Progenitor cell of endocrine pancreas (in vitro differentiated cells): ENCODE measurements at places on chromosomes 4 and X. TPM values are rescaled to one million over a fixed set of nuclear protein-coding genes. Genes with fewer than 3 reads are reported as not detected.

GRCh38 chr4:10687526-10687925 is 3.0 kb upstream of the CLNK start:
- no peak for DNase-seq

- DNase-seq = no peak
These were observed 153.2 kb upstream of the RPL34 start for GRCh38 chr4:108466936-108467902.

PDZD11 gene
- total RNA-seq = 38.2 and 42.2 TPM in 2 replicates

- no peak for DNase-seq
These were observed 118.5 kb downstream of the GLUD2 start for GRCh38 chrX:121165930-121166359.

GRCh38 chr4:39636531-39637184 is 2.0 kb downstream of the SMIM14 start:
- DNase-seq = no peak

DNA sequence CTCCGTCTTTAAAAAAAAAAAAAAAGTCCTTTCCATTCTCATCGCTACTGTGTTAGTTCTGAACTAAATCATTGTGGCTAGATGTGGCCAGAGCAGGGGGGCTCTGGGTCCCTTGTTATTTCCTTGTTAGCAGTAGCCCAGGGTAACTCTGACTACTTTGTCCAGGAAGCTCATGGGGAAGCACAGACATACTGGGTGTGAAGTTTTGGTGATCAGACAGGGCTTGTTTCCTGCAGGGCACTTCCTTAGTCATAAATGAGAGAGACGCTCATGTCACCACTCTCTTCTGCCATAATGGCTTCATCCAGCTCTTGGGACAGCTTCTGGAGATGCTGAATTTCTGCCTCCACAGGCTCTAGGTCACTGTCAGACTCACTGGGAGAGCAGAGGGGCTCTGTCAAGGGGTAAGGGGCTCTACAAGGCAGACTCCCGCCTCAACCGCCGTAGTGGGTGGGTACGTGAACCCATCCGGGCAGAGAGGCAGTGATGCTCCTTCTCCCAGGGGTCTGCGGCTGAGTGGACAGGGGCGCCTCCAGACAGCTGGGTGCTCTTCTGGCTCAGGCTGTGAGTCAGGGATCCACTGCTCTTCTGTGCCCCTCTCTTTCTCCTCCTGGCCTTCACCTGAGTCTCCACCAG is 12.9 kb downstream of the STIM2 start:
- no peak for DNase-seq

TSPAN7 gene
- 21.1 and 21.8 TPM in 2 replicates for total RNA-seq

P2RY4 gene
- 0.38 TPM in 1 of 2 replicates, not detected in the other for total RNA-seq

SLC9B1 gene
- total RNA-seq = 0.75 and 0.79 TPM in 2 replicates

METTL14 gene
- 56.7 and 56.8 TPM in 2 replicates for total RNA-seq

PRRG3 gene
- total RNA-seq = 5.6 and 5.9 TPM in 2 replicates

ZXDA gene
- total RNA-seq = 0.67 and 0.93 TPM in 2 replicates

IL21 gene
- total RNA-seq = not detected in 2 replicates

DNA sequence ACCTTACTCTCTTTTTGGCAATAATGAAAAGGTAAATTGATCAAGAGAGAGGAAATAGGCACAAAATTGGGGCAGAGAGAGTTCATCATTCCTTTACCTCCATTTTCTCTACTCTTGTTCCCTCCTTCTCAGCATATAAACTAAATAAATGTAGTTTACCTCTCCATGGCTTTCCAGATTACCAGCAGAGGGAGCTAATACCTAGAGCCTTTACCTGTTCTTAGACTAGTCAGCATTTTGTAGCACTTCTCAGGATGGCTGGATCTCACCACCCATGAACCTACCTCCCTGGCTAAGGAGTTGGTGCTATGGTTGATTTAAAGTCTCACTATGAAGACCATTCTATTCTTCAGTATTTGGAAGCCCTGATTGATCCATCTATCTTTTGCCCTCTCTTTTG is 15.7 kb downstream of the OFD1 start:
- no peak for DNase-seq

DNA sequence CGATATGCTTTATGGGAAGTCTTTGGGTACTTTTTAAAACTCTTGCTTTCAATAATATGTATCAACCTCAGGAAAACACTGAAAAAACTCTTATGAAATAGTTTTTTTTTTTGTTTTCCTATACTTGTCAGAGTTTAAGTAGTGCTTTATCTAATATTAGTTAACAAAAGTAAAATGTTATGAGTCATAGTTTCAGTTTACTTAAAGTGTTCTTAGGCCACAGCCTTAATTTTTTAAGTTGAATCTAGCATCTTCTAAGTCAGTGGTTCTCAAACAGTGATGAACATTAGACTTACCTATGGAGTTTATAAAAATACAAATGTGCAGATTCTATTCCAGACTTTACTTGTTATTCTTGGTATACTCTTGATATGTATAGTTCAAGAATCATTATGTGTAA is 26.3 kb upstream of the ADGRL3 start:
- no peak for DNase-seq

CFP gene
- total RNA-seq = 0.69 and 0.93 TPM in 2 replicates

DNA sequence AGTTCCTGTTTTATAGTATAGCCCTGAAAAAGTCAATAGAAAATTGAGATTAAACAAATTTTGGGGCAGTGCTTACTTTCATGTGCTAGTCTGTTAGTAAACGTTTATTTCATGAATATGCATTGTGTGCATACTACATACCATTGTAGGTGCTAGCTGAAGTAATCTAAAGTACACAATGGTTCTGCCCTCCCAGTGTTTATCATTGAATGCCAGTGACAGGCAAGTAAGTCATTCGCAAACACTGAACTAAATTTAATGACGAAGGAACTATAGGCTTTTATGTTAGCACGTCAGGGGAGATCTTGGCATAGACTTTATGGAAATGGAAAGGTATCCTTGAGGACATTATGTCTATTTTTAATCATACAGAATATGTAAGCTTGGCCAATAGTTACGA is 426.9 kb upstream of the EPHA5 start:
- no peak for DNase-seq

GRCh38 chrX:140572724-140573123 is 67.9 kb upstream of the SOX3 start:
- DNase-seq = peak; percentile 34
